ENCODE measurements at places on chromosomes 6 and 20. TPM values are rescaled to one million over a fixed set of nuclear protein-coding genes. Genes with fewer than 3 reads are reported as not detected.

GSTA2 gene
- 2.0 TPM for total RNA-seq

SYCP2L gene
- 0.28 TPM for total RNA-seq

PROKR2 gene
- total RNA-seq = not detected

DNA sequence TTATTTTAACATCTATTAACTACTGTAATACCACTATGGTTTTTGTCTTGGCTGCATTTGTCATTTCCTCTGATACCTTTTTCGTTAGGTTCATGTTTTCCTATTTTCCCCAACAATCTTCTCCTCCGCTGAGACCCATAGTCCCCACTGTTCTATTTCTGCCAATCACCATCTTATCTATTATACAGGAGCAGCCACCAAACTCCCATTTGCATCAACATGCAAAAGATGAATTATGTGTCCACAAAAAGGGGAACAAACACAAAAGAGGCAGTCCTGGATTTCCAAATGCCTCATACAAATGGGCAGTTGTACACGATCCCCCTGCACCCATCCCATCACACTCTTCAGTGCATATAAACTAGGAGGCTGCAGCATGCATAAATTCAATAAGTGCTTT lies 121.7 kb upstream of the MYLIP start:
- DNase-seq = no peak

DNA sequence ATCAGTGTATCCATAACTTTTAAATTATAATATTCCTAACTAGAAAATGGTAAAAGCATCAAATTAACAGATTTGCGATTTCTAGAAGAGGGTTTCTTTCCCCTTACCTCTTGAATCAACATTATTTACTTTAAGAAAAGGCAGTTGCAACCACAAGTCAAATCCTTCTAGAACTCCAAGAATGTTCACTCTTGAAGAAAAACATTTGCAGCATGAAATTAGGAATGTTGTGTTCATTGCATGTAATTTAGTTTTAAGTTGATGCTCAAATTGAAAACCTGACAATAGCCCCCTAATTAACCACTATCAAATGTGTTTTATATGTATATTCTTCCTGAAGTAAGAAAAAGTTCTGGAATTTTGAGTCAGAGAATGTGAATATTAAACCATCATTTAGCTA lies 2.3 kb upstream of the REV3L start:
- no peak for DNase-seq

GRCh38 chr6:100269189-100269588 lies 195.5 kb downstream of the SIM1 start:
- no peak for DNase-seq

Data from liver (tissue), 10 donors.